GM06990 (cell line): ENCODE measurements at places on chromosomes 1 and 21.

GRCh38 chr1:183306317-183307042 lies 111.7 kb downstream of the NMNAT2 start:
- DNase-seq, result peak; percentile 15

- DNase-seq, result no peak
Observed at GRCh38 chr1:116677474-116678062, 10.0 kb upstream of the IGSF3 start.

DNA sequence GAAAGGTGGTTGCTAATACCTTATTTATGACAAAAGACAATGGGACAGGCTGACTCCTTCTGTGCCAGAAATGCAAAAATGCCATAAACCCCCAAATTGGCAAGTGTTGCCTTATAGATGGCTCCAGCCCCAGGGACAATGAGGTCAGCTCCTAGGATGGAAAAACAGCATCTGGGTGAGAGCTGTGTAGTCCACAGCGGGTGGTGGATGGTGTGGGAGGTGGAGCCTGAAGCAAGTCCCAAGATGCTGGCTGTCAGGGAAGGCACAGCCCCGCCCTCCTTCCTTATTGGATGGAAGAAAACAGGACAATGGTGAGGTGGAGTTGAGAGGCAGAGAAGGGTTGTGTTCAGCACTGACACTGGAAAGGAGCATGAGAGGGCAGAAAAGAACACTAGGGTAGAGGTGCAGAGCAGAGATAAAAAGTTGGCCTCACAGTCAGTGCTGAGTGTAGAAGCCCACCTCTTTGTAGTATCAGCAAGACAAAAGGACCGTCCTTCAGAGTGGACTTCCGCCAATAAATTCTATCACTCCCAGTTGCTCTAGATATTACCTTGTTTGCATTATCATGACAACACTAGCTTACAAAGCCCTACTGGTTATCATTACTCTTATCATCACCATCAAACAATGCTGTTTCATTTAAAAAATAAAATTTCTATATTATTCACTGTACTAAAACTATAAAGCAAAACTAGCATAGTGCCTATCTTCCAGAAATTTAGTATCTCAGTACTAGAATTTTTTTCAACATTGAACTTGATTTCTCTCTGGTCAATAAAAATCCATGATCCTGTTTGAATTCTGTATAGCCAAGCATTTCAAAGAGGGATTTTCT lies 3.7 kb upstream of the SDE2 start:
- DNase-seq, result peak; percentile 31

GRCh38 chr1:239987103-239987745 lies 104.5 kb upstream of the FMN2 start:
- no peak for DNase-seq

DNA sequence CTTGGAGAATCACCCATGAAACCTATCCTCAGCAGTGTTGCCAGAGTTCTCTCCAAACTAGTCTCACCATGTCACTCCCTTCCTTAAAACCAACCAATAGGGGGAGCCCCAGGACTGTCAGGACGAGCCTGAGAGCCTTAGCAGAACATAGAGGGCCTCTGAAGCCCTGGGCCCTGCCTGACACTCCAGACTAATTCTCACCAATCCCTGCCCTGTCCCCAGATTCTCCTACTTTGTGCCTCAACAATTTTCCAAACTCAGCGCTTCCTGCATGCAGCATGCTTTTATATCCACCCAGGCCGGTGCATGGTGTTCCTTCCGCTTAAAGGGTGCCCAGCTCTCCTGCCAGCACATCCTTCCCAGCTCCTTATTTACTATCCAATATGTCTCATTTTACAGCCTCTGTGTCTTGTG lies 42.7 kb downstream of the HSD3B1 start:
- no peak for DNase-seq

- DNase-seq, result no peak
Observed at GRCh38 chr1:213993929-213994328, 6.2 kb downstream of the PROX1 start.

GRCh38 chr1:22364764-22365163 lies 86.9 kb upstream of the ZBTB40 start:
- DNase-seq, result no peak

- DNase-seq, result peak; percentile 15
Observed at GRCh38 chr1:182441719-182442118, 8.2 kb upstream of the RGSL1 start.

DNA sequence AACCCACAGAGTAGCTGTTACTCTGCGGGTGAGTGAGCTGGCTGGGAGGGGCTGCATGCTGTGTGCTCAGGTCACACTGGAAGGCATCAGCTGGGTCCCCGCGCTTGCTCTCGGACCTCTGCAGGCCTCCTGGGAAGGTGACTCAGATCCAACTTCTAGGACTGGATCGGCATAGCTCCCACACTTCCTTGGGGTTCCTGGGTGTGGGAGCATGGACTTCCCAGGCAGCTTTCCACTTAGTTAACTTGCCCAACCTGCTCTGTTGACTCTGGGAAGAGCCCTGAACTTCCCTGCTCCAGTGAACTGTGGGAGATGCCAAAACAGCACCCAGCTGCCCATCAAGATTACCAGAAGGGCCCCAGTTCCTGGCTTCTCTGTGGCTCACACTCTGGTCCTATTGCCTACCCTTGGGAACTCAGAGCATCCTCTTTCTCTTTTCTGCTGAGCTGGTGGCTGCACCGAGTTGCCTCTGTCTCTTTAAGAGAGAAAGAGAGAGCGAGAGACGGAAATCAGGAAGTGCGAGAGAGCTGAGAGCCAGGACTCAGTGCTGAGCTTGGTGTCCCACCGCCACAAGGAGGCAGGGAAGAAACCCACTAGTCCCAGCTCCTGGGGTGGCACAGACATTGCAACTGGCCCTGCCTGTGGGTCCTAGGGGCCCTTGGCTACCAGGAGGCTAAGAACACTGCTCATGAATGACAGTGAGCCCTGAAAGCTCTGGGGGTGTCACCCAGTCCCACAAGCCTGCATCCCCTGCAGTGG lies at the start of gene IKBKE:
IKBKE (plus strand) TSS at position 544 of the 759 bp plus-strand sequence. CDS start 2,752 bp downstream, outside the sequence.
- peak; percentile 64 for DNase-seq

DNA sequence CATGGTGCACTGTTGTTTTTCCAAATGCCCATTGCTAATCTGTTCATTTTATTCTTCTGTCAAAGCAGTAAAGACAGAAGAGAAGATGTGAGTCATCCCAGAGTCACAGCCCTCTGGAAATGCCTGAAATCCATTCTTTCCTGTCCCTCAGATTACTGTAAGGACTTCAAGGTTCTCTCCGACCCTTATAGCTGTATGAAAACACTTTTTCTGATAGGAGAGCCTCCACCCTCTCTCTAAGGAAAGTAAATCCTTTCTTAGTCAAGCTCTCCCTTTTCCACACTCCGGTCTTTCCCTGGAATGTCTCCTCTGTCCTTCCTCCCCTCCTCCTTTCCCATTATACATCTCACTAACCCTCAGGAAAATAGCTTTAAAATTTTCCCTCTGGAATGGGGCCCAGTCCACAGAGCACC lies 3.5 kb upstream of the PRDX6 start:
- no peak for DNase-seq

DNA sequence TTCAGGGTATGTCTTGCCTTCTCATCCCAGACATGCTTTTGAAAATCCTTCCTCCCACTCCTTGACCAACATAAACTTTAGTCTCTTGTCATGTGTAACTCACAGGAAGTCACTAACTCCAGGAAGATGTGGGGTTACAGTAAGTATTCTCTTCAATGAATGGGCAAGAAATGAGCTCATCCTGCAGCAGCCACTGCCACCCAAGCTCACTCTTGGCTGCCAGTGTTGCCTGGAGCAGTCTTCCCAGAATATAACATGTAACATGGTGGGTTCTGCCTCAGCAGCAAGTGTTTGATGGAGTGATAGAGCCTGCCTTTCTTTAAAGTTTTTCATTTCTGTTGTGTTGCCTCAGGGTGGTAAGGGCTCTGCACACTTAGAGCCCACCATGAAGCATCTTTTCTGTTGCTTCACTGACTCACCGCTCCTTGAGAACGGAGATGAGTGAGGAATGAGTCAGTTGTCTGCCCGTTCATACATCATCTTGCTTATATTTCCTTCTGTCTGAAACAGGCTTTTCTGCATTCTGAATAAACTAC lies 187.0 kb downstream of the TPR start:
- no peak for DNase-seq

DNA sequence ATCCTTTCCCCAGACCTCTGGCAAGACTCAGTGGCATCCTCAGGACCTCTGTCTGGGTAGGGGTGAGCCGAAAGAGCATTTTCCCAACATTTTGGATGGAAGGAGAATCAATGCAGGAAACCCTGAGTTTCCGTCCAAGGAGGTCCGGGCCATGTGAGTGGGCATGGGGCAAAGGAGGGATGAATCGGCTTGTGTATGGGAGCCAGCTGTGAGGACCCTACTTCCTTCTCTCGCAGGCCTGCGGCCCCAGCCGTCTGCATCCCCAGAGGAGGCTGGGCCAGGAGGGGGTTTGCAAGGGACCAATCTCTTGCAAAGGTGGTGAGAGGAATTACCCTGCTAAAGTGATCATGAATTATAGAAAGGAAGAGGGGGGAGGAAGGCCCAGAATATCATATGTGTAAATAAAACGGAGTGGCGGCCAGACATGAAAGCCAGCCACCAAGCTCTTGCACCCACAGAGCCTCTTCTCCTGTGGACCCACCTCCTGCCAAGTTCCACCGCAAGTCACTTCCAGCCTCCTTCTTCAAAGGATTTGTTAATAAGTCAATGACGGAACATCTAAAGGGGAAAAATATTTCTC lies 48.2 kb upstream of the POU3F1 start:
- DNase-seq, result no peak

DNA sequence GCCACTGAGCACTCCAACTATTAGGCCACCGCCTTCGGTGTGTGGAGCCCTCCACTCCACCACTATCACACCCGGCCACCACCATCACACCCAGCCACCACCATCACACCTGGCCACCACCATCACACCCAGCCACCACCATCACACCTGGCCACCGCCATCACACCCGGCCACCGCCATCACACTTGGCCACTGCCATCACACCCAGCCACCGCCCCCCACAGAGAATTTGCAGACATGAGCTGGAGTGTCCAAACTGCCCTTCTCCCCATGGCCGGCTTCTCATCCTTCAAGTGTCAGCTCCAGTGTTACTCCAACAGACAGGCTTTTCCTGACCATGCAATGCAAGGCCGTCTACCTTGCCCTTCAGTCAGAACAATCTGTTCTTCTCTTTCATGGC lies 50.4 kb upstream of the A3GALT2 start:
- DNase-seq, result no peak

DNA sequence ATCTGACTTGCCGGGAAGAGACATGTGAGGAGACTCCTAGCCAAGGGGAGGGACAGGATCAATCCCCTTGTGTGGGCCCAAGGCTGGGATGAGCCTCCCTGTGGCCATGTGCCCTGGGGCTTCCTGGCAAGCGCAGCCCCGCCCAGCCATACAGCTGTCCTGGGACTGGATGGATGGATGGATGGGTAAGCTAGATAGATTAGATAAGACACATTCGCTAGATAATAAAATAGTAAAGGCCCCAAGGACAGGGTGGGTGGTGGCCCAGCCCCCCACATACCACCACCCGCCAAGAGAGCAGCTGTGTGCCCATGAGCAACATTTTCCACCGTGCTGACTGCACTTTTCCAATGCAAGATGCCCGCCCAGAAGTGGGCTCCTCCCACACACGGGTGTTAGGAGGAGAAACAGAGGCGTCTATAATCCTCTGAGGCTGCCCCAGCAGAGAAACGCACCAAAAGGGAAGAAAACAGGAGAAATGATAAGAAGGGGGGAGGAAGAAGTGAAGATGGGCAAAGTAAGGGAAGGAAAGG lies 25.1 kb downstream of the ZBTB17 start:
- DNase-seq, result no peak

- no peak for DNase-seq
Observed at GRCh38 chr21:42681296-42682206, 28.1 kb downstream of the PDE9A start.

DNA sequence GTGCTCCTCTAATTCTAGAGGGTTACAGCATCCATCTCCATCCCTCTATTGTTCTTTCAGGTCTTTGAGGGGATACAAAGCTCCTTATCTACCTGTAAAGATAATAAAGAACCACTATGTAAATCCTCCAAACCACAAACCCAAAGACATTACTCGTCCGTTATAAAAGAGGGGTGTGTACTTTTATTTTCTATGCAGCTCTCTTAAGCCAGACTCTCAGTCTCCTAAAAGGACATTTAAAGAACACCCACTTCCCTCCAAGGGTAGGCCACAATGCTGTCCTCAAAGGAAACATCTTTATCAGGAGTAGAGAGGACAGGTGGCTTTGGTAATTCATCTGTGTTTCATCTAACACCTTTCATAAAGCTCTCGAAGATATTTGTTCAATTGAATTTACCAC lies 67.9 kb upstream of the DYNLT5 start:
- DNase-seq, result no peak

DNA sequence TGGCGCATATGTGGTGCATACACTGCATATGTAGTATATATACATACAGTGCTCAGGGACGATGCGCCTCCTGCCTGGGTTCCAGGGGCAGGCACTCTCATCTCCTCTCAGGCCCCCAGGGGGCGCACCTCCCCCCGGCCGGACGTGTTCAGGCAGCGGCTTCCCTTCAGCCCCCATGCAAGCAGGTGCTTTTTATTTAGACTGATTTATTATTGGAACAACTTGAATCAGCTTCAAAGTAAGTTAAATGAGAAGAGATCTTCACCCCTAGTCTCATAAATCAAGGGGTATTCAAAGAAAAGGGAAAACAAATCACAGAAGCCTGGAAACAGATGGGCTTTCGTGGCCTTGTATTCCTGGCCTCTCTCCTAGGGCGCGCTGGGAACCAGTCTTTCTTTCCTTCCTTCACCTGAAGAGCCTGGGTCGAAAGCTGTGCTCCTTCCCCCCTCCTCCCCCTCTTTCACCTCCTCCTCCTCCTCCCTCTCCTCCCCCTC lies 64.6 kb downstream of the UBIAD1 start:
- DNase-seq, result peak; percentile 71

DNA sequence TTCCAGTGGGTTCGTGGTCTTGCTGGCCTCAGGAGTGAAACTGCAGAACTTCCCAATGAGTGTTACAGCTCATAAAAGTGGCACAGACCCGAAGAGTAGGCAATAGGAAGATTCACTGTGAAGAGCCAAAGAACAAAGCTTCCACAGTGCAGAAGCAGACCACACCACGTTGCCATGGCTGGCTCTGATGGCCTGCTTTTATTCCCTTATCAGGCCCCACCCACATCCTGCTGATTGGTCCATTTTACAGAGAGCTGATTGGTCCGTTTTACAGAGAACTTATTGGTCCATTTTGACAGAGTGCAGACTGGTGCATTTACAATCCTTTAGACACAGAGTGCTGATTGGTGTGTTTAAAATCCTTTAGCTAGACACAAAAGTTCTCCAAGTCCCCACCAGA lies 131.4 kb upstream of the CHRM3 start:
- DNase-seq, result no peak

DNA sequence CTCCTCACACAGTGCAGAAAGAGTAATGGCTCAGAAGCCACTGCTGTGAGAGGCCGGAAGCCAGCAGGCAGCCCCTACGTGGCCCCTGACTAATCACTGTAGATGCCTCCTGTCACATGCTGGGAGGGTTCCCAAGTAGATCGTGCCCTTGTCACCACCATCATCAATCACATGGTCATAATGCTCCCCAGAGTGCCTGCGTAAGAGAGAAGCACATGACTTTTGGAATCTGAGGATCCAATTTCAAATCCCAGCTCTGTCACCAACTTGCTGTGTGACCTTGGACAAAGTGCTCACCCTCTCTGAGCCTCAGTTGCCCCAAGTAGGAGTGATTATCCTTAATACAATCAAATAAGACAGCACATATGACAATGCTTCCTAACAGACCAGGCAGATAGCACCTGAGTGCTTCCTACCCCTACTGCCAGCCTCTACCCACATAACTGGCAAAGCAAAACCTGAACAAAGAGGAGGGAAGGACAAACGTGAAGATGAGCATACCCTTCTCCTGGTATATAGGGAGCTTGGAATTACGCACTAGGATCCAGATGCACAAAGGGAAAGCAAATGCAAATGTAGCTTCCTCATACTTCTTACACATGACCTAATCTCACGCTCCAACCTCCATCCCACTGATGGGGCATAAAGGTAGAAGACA lies 65.7 kb downstream of the SDC3 start:
- DNase-seq, result no peak
